Activated T-cell treated with anti-CD3 and anti-CD28 coated beads for 48 hours (primary cell): ENCODE measurements at places on chromosomes 11 and 22.

DNA sequence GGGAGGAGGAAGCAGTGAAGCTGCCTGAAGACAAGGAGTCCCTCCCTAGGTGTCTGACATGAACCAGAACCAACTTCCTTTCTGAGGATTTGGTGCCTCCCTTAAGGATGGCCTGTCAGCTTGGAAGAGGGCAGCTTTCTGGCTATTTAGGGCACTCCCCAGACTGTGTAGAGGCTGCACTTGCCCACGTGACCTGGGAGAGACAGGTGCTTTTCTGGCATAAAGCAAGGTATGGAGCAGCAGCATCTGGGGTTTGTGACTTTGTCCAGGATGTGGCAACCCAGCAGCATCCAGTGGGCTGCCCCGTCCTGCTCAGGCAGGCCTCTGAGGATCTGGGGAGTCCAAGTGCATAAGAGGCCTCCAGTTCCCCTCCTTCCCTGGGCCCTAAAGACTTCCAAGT lies 42.0 kb upstream of the TLCD5 start:
- no peak for DNase-seq

GRCh38 chr11:75593286-75593915 lies 31.3 kb downstream of the SERPINH1 start:
- DNase-seq = no peak

DNA sequence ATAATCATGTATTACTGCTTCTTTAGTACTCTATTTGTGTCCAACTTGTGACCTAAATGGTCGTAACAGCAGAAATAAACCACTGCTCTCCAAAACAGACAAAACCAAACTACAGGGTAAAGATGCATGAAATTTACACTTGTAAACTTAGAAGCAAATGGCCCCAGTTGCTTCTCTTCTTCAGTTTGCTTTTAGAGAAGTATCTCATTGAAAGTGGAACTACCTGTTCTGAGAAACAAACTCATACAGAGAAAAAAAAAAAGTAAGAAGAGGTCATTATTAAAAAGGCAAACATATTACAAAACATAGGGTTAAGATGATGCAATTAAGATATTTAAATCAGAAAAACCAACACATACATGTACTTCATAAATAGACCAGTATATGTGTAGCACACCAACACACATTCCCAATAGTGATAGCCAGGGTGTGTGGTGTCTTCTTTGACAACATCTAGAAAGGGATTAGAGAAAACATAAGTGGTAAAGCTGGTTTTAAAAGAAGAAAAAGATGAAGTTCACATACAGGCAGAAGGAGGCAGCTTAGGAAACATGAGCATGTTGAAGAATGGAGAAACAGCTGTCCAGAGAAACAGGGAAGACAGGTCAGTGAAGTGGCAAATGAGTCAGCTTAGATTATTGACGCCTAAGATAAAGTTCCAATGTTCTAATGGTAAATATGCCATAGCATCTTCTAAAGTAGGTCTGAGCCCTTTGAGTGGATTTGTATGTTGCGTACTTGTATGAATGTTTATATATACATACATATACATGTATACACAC lies 844.7 kb upstream of the CCDC90B start:
- no peak for DNase-seq

- DNase-seq = no peak
Measured at GRCh38 chr11:117305145-117305544, 10.9 kb downstream of the BACE1 start.

DNA sequence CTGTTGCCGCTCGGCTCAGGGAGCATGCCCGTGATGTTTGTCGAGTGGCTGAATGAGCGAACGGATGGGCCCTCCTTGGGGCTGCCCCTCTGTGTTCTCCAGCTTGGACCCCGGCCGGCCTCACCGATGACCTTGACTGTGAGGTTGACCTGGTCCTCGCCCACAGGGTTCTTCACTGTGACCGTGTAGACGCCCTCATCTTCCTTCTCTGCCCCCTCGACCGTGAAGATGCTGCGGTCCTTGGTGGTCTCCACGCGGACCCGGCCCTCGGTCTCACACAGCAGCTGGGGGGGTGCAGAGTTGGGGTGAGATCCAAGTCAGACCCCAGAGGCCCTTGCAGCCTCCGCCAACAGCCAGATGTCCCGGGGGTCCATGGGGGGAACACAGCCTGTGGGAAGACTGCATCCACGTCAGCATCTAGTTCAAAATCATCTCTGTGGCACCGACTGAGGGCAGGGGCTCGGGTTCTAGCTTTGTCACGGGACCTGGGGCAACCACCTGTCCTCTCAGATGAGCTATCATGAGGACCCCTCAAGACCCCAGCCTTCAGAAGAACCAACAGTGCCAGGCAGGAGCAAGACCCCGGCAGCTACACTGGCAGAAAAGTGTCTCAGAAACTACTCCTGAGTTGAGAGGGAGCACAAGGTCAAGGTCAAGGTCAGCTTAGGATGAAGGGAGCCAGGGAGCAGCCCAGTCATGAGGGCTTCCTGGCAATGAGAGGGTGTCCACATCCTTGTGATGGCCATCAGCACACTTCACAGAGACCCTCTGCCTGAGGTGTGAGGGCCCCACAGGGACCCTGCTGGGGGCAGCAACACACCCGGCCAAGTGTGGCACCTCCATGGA lies 13.9 kb downstream of the MYBPC3 start:
- no peak for DNase-seq

GRCh38 chr11:98411777-98412176 lies 609.0 kb upstream of the CNTN5 start:
- no peak for DNase-seq

DNA sequence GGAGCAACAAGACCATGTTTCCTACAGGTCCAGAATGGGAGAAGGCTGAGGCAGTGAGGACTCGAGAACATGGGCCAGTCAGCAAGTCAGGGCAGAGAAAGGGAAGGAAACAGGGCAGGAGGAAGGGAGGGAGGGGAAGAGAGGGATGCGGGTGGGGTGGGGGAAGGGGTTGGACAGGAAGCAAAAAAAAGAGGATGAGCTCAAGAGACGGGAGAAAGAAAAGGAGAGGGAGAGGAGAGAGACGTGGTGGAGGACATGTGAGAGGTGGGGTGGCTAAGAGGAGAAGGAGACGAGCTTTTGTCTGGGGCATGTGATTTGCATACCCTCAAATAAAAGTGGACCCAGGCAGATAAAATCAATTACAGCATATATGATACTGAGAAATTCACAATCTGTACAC lies 389.5 kb upstream of the B3GAT1 start:
- DNase-seq = no peak

DNA sequence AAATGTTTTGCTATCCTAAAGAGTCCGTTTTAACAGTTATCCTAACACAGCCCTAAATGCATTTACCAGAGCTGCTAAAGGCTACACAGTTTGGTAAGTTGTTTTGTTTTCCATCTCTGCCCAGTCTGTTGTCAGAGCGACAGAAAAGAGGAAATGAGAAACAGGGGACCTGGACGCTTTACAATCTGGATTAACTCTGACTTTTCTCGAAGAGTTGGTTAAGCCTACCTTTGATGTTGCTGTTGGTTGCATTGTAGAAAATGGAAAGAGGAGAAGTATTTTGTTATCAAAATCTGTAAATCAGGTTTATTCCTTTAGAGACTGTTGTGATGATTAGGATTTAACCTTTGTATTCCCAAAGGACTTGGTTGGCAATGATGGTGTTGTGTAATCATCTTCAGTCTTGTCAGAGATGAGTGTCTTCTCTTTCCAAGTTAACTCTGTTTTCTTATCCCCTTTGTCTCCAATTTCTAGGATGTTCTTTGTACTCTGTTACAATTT lies 481 bp downstream of the ANGPTL5 start:
- DNase-seq = no peak

DNA sequence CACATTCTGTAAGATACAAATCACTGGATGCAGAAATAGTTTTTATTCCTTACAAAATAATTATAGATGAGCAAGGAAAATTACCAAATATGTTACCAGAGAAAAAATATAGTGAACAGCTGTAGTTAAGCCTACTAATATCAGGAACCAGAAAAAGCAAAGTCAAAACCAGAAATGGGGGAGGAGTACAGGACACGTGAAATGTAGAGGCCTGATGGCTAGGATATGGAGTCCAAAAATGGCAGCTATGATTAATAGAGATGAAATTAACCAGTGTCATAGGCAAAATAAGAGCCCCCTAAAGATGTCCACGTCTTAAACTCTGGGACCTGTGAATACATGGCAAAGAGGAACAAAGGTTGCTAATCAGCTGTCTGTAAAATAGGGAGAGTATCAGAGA lies 34.1 kb downstream of the MRE11 start:
- DNase-seq = no peak
